HCT116 (cell line): ENCODE measurements at places on chromosomes 3 and 15.

- no peak overlapping the region for H3K4me3 ChIP-seq
- no peaks in the 10 kb centered on the region for H3K4me1 ChIP-seq
- no peaks in the 10 kb centered on the region for H3K36me3 ChIP-seq
- no peaks in the 10 kb centered on the region for H3K27me3 ChIP-seq
Measured at GRCh38 chr15:27575521-27575920, 523.6 kb downstream of the OCA2 start.

- no peak overlapping the region for H3K4me3 ChIP-seq
- peak overlapping the region; percentile 82 for H3K27ac ChIP-seq
- no peaks in the 10 kb centered on the region for H3K27me3 ChIP-seq
- DNase-seq: peak; percentile 56
- peaks cover 41% of the 10 kb centered on the region for H3K4me1 ChIP-seq
Measured at GRCh38 chr3:30596152-30596551, 10.2 kb upstream of the TGFBR2 start.

DNA sequence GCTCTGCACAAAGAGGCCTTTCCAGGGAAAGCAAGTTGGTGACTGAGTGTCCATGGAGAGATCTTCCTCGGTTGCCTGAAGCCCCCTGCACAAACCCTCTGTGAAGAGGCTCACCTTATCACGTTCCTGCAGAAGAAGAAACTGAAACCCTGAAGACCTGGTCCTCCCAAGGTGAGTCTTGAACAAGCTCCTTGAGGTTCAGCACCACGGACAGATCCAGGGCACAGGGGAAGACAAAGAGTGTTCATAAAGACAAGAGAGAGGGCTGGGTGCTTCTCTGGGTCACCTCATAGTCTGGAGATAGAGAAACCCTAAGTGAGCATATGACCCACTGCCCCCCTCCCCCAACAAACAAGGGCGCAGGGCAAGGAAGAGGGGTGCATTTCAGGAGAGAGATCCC, 21.7 kb upstream of the TBC1D21 start:
- H3K36me3 ChIP-seq: no peaks in the 10 kb centered on the region
- no peak overlapping the region for H3K27ac ChIP-seq
- no peaks in the 10 kb centered on the region for H3K4me1 ChIP-seq
- peaks cover 78% of the 10 kb centered on the region for H3K27me3 ChIP-seq

DNA sequence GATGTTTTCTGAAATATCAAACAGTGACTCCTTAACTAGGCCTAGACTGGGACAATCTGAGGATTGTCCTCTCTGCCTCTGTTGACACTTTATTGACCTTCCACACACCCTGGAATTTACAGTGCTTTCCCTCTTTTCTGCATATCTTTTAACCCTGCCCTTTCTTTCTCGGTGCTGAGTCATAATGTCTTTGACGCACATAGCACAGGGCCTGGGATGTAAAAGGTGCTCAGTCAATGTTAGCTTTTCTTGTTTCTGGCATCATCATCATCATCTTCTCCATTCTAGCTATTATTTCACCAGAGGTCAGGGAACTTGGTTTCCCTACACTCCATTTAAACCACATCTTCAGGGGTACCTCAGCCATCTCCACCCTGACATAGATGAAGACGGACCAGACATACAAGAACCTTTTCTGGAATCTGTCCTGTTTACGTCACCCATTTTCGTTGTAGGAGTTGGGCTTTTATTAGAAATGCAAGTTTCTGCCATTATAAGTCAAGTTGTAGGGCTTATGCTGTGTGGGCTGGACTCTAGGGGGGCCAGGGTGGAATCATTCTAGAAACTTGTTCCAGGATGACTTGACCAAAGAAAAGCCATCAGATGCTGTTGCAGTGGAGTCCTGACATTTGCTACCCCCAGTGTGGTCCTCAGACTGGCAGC, 46.6 kb downstream of the ZBTB38 start:
- H3K4me1 ChIP-seq: peaks cover 7% of the 10 kb centered on the region; the same call in 1 of the 2 replicates
- H3K36me3 ChIP-seq: no peaks in the 10 kb centered on the region
- H3K27ac ChIP-seq: no peak overlapping the region
- no peak overlapping the region for H3K4me3 ChIP-seq

DNA sequence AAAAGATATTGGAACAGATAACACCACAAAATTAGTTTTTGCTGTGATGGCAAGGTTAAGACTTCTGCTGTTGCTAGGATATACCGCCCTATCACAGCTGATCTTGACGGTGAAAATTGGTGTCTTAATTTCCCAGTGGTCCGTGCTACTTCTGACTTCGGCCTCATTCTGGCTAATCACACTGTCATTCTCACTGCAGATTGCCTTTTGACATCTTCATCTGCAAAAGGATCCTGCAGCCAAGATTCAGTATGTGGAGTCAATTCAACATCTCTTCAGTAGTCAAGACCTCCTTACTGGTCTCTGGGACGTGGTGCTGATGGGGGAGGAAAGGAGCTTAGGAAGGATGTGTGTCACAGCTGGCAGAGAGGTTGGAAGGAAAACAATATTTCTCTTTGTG, 438.6 kb downstream of the WDR72 start:
- no peak overlapping the region for H3K27ac ChIP-seq
- no peak for DNase-seq
- H3K4me3 ChIP-seq: no peak overlapping the region
- H3K27me3 ChIP-seq: no peaks in the 10 kb centered on the region
- H3K4me1 ChIP-seq: no peaks in the 10 kb centered on the region
- no peaks in the 10 kb centered on the region for H3K36me3 ChIP-seq

DNA sequence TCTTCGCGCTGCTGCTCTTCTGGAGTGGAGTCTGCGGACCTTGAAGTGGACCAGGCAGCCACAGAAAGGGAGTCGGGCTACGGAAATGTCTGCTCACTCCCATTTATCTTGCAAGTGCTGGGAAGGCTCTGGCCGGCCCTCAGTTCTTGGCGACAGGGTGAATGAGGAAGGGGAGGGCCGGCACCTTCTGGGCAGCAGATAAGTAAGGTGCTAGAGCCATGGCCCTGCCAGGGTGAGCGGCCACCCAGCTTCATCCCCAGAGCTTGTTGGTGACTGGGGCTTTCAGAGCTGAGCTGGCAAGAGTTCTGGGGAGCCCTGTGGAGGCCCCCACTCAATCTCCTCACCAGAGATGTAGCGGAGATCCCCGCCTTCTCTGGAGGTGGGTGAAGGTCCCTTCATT, 103.5 kb downstream of the ASB7 start:
- no peak overlapping the region for H3K27ac ChIP-seq
- no peak overlapping the region for H3K4me3 ChIP-seq
- DNase-seq: no peak
- H3K36me3 ChIP-seq: no peaks in the 10 kb centered on the region; the same call in 1 of the 2 replicates
- H3K27me3 ChIP-seq: no peaks in the 10 kb centered on the region
- no peaks in the 10 kb centered on the region for H3K4me1 ChIP-seq

- H3K4me1 ChIP-seq: no peaks in the 10 kb centered on the region
- no peaks in the 10 kb centered on the region for H3K27me3 ChIP-seq
- no peaks in the 10 kb centered on the region for H3K36me3 ChIP-seq
- no peak overlapping the region for H3K27ac ChIP-seq
Measured at GRCh38 chr15:63351170-63351569, 30.5 kb downstream of the CA12 start.

DNA sequence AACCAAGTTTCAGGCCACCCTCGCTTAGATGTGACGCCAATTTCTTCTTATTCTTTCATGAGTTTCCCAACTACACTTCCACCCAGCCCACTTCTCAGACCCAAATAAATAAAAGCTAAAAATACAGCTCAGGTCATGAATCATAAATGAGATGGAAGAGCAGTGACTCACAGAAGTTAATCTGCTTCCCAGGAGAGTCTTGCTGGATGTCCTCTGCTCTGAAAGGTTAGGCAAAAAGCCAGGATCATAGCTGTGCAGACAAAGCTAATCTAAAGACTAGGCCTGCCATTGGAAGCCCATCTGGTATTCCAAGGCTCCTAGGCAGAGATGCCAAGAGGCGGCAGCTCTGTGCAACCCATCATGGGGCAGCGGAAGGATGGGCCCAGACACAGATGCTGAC, 24.1 kb downstream of the SHC4 start:
- H3K36me3 ChIP-seq: no peaks in the 10 kb centered on the region
- H3K4me3 ChIP-seq: no peak overlapping the region
- no peaks in the 10 kb centered on the region for H3K4me1 ChIP-seq
- H3K27me3 ChIP-seq: no peaks in the 10 kb centered on the region

- H3K27ac ChIP-seq: no peak overlapping the region
- H3K36me3 ChIP-seq: no peaks in the 10 kb centered on the region
- no peak for DNase-seq
- no peaks in the 10 kb centered on the region for H3K4me1 ChIP-seq
Measured at GRCh38 chr3:178194539-178194938, 341.7 kb upstream of the KCNMB2 start.

DNA sequence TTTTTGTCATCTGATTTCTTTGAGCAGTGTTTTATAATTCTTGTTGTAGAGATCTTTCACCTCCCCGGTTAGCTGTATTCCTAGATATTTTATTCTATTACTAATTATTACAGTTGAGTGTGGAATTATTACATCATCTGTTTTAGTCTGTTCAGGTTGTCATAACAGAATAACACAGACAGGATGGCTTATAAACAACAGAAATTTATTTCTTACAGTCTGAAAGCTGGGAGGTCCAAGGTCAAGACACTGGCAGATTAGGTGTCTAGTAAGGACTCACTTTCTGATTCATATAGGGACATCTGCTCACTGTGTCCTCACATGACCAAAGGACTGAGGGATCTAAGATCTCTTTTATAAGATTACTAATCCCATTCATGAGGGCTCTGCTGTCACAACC, 121.3 kb upstream of the THBS1 start:
- H3K27ac ChIP-seq: no peak overlapping the region
- DNase-seq: no peak
- H3K4me1 ChIP-seq: no peaks in the 10 kb centered on the region
- no peaks in the 10 kb centered on the region for H3K27me3 ChIP-seq
- no peak overlapping the region for H3K4me3 ChIP-seq

DNA sequence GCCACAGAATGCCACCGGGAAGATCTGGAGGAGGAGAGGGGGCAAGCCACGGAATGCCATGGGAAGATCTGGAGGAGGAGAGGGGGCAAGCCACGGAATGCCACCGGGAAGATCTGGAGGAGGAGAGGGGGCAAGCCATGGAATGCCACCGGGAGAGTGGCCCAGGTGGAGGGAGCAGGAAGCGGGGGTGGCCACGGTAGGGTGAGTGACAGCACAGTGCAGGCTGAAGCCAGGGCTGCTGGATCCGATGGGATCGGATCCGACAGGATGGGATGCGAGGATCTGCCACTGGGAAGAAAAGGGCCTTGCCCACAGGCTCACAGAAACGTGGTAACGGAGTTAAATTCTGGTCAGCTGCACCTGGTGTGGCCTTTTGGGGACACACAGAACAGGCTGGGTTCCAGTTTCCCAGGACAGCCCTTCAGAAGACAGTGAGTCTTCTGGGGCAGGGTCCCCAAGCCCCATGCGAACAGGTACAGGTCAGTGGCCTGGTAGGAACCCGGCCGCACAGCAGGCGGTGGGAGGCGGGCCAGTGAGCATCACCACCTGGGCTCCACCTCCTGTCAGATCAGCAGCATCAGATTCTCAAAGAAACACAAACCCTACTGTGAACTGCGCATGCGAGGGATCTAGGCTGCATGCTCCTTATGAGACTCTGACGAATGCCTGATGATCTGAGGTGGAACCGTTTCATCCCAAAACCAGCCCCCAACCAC, 58.8 kb downstream of the XXYLT1 start:
- H3K4me3 ChIP-seq: no peak overlapping the region
- H3K4me1 ChIP-seq: peaks cover 18% of the 10 kb centered on the region
- no peak overlapping the region for H3K27ac ChIP-seq
- H3K36me3 ChIP-seq: no peaks in the 10 kb centered on the region

- no peaks in the 10 kb centered on the region for H3K27me3 ChIP-seq
- DNase-seq: no peak
- no peaks in the 10 kb centered on the region for H3K4me1 ChIP-seq
- no peaks in the 10 kb centered on the region for H3K36me3 ChIP-seq
Measured at GRCh38 chr15:52405856-52406255, 110.3 kb upstream of the MYO5C start.

GRCh38 chr3:48598323-48599076, 3.4 kb upstream of the COL7A1 start:
- no peak overlapping the region; the same call in 1 of the 2 replicates for H3K27ac ChIP-seq
- H3K27me3 ChIP-seq: no peaks in the 10 kb centered on the region
- no peak overlapping the region for H3K4me3 ChIP-seq
- H3K36me3 ChIP-seq: peaks cover 47% of the 10 kb centered on the region
- no peak for DNase-seq
- H3K4me1 ChIP-seq: peaks cover 21% of the 10 kb centered on the region
